ENCODE measurements at places on chromosomes 1 and 21.
A peak's percentile ranks its signal among the peaks of the same experiment; 100 is the strongest.

DNA sequence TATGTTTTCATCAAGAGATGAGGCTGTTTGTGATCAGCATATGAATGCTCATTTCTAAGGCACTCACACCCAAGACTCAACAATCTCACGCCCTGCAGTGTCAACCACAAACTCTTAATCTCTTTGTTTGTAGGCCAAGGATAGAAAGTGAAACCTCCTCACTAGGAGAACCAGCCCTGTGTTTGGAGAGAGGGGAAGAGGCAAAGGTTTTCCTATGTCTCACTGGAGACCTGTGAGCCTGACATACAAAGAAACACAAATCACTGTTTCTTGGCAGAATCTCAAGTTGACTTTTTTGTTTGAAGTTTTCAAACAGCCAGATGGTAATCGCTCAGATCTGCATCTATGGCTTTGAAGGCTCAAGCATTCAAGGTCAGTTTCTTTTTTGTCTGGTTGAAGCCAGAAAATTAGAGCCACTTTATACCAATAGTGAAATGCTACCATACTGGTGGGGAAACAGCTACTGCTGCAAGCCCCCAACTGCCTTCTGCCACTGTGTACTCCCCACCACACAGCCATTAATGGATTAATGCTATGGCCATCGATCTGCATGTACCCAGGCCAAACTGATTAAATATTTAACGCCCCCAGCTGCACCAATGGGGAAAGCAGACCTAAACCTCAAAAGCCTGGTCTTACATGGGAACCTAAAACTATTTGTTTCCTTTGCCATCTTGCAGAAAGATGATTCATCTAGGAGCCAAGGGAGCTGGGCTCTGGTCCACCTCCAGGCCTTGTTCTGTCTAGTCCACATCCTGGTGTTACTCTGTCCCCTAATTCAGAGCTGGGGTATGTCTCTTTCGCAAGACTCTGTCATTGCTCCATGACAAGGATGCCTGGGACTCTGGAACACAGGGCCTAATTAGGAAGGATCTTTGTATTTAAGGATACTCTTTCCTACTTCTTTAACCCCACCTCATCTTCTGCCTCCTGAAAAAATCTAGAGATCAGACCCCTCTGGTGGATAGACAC, 16.3 kb downstream of the PDZK1 start:
- DNase-seq: peak; percentile 82

DNA sequence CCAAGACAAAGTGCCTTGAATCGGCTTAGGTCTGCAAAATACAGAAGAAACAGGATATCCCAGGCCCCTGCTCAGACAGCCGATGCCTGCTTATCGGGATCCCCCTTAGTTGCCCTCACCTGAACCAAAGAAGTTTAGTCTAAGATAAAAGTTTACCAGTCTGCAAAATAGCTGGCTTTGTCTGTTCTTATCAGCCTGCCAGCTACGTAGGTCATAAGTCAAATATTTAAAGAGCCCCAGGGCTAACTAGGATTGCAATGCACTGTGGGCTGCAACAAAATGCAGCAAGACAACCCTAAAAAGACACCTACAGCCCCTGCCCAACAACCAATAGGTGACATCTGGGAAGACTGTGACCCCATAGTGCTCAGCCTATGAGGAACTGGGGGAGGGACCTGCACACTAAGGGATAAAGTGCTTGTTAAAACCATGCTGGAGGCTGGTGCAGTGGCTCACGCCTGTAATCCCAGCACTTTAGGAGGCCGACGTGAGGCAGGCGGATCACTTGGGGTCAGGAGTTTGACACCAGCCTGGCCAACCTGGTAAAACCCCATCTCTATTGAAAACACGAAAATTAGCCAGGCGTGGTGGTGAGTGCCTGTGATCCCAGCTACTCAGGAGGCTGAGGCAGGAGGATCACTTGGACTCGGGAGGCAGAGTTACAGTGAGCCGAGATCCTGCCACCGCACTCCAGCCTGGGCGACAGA, 27.4 kb downstream of the LRRC3 start:
- DNase-seq: no peak

- DNase-seq: no peak
Observed at GRCh38 chr1:204172404-204173029, 6.4 kb upstream of the REN start.

GRCh38 chr1:53500204-53501064, 41.2 kb downstream of the DMRTB1 start:
- no peak for DNase-seq

DNA sequence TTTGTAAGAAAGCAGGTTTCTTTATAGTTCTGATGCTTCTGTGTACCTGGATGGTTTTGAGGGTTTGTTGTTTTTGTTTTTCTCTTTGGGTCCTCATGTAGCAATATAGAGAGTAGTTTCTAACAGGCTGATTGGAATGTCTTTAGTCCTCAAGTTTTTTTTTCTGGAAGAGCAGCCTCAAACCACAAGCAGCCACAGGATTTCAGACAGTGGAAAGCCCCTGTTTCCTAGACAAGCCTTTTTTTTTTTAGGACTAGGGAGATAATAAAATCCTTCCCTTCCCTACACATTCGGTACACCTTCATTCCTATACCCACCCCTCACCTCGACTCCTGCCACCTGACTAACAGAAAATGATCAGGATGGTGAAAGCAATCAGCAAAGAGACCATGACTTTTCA, 47.6 kb downstream of the ACP6 start:
- DNase-seq: no peak

- DNase-seq: no peak
Observed at GRCh38 chr1:150280138-150280707, 2.1 kb upstream of the CIART start.

GRCh38 chr1:84267476-84267875, 34.0 kb upstream of the SAMD13 start:
- DNase-seq: no peak

DNA sequence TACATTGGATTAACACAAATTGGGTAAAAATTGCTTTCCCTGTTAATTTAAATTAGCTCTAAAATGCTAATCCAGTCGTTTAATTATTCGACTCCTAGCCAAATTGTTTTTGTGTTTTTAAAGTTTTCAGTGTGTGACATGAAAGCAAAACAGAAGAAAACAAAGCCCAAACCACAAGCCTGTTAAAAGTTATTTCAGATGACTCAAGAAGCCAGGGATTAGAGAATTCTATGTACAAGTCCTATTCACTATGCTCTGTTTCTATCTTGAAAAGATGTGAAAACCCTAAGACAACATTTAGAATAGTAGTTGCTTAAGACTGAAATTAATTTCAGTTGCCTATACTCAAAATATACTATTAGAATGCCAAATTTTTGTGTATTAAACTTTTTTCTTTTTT, 294.8 kb upstream of the ADAMTS5 start:
- DNase-seq: no peak
